ENCODE measurements at places on chromosomes 4 and X.

- DNase-seq, result no peak
Observed at GRCh38 chr4:38601244-38601915, 62.6 kb upstream of the KLF3 start.

GRCh38 chr4:172596206-172596605 is 572.4 kb upstream of the GALNT7 start:
- no peak for DNase-seq

DNA sequence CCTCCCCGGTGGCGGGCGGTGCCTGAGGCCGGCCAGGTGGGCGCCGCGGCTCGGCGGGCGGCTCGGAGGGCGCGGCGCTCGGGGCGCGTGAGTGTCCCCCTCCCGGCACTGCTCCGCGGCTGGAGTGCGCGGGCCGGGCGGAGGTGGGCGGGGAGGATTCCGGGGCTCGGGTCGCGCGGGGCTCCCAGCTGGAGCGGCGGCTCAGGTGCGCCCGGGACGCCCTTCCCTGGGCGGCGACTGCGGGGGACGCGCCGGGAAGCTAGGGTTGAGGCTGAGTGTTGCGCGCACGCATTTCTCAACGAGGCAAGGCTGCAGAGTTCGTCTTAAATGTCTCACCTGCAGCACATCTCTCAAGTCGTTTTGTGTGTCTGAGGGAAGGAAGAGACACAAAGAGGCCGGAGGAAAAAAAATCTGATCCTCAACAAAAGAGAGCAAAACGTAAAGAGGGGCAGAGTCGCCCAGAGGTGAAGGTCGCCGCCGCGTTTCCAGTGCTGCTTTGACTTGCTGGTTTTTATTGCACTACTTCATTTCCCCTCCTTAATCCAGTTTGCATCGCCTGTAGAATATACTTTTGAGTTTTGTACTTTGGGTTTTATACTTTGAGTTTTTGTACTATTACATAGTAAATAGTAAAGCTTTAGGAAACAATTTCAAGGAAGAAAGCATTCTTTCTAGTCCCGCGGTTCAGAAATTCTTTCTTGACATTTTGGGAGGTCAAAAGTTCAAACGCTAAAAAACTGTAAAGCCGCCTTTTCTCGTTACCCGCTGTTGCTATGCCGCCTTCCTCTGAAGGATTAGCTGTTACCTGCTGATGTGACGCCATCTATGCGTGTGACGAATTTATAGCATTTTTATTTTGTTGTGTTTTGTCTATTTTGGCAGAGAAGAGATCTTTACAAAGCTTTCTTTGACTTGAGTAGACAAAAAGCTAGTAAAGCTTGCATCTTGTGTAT is 106.5 kb upstream of the STOX2 start:
- no peak for DNase-seq

- DNase-seq, result no peak
Observed at GRCh38 chrX:79369871-79370270, 2.7 kb upstream of the ITM2A start.

GRCh38 chrX:129596077-129596476 is 56.0 kb downstream of the OCRL start:
- DNase-seq, result no peak

DNA sequence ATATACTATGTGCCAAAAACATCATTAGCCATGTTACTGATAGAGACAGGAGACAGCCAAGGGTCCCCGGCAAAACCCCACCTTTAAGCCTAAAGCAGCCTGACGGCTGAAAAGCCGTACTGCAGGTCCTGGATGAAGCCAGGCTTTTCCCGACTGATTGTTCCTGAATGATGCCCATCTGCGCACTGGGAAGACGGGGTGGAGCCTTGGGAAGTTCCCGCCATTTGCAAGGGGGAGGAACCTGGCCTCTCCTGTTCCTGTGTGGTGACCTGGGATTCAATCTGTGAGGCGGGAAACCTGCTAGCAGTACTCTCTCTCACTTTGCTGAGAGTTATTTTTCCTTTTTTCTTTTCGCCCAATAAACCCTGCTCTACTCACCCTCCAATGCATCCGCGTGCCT is 15.1 kb upstream of the CAMK2D start:
- DNase-seq, result no peak

GRCh38 chr4:124804041-124804440 is 91.5 kb upstream of the ANKRD50 start:
- no peak for DNase-seq

GRCh38 chrX:76279007-76279406 is 106.1 kb downstream of the PBDC1 start:
- DNase-seq, result no peak

All from esophagus squamous epithelium (tissue), 5 donors.